AG09319 (cell line): ENCODE measurements at places on chromosomes 16 and 17.

DNA sequence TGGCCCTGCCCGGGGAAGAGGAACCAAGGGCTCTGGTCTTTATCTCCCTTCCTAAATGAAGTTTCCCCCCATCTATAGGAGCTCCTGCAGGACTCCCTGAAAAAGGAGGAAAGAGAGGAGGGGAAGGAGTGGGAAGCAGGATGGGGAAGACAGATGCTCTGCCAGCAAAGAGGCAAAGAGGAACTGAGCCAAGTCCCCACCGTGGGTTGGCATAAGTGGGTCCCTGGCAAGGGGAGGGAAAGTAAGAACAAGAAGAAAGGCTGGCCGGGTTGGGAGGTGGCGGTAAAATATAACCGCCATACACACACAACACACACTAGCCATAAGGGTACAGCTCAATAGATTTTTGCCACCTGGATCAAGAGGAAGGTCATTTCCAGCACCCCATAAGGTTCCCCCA, 6.1 kb upstream of the EIF1 start:
- no peak for DNase-seq

GRCh38 chr17:46818929-46819859, 702 bp upstream of the WNT3 start:
- DNase-seq: no peak

- DNase-seq: no peak
Observed at GRCh38 chr16:81570151-81570846, 125.7 kb downstream of the CMIP start.

DNA sequence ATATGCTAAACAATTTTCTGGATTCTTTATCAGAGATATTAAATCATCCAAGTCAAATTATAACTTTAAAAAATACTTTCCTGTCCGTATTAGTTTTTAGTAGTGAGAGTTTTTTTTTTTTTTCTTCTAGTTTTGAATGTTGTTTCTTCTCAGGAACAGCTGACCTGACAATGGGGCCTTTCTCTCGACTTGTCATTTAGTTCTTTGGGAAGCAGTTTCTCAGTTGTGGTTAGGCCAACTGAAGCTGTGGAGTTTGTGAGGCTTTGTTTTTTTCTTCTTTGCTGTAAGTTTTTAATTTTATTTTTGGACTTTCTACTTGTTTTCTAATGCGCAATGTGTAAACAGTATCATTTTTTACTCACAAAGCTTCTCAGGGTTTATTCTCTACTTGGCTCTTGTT, 140.8 kb downstream of the FTO start:
- no peak for DNase-seq

- DNase-seq: no peak
Observed at GRCh38 chr16:62974424-62974823, 938.2 kb upstream of the CDH8 start.

DNA sequence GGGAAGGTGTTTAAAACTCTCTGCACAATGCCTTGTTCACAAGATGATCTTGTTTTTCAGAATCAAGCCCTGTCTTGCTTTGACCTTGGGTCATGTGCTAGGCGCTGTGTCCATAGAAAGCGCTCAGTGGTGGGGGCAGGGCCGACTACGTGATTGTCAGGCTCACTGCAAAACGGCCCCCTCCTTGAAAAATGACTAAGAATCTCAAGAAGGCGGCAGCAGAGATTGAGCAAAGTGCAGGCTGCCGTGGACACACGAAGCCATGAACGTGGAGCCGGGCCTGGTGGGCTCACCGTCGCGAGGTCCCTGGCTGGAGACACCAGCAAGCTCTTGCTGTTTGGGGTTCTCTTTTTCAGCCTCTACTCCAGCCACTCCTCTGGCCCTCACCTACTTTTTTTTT, 10.2 kb downstream of the ATP2C2 start:
- DNase-seq: no peak

GRCh38 chr16:55506083-55506482, 2.8 kb upstream of the LPCAT2 start:
- no peak for DNase-seq
